Non-pigmented ciliary epithelial cell (primary cell): ENCODE measurements at places on chromosomes 12 and 14.

DNA sequence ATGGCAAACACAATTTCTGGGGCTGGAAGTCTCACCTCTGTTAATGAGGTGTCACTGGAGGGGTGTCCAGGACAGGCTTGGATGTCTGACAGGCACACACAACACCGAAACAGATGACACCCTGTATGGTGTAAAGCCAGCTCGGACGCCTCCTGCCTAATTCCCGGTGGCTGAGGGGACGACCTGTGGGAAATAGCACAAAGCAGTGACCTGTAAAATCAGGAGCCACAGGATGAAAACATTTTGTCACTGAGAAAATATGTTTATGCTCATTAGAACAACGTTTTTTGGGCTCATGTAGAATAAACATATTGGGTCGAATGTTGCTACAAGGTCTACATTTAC, 285.0 kb upstream of the RTL1 start:
- DNase-seq, result no peak

- no peak for DNase-seq
Measured at GRCh38 chr12:108567406-108568337, 5.3 kb downstream of the ISCU start.

DNA sequence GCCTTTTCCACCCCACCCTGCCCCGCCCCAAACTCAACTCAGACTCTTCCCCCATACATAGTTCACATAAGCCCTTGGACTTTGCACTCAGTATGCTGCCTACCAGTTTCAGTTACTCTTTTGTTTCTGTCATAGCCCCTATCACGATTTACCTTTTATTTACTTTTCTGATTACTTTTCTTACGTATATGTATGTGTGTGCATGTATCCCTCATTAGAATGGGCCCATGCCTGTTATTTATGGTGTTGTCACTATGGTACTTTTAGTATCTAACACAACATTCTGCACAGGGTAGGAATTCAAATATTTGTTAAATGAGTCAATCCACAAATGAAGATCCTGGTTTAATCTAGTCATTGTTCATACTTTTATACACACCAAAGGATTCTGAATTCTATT, 16.5 kb upstream of the LUM start:
- DNase-seq, result no peak

DNA sequence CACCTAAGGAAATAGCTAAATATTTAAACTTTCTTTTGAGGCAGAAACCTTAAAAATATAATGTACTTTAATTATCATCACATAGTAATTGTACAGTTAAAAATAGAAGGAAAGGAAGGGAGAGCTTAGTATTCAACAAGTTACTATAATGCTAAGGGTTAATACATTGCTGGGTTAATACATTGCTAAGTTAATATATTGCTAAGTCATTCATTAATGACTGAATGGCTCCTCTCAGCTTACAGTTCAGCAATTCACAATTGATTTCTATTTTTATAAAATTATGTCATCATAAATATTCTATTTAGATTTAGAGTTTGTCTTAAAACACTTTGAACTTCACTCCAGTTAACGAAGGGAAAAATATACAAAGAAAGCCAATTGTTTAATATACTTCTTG, 207.9 kb downstream of the BMP4 start:
- DNase-seq, result no peak

DNA sequence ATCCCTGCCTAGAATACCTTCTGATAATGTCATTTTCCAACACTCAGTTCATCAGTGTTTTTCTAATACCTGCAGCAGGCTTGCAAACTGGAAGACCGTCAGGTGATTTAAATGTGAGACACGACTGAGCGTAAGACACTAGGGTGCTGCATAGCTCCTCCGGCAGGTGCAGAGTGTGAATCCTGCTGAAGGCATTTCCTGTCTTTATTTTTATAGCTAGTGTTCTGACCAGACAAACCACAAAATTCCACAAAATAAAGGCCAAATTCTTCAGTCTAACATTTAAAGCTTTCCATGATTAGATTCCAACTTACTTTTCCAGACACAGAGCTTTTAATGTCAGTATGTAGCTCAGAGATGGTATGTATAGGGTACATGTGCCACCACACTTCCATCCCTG, 70.7 kb downstream of the BBS10 start:
- DNase-seq, result peak; percentile 75

DNA sequence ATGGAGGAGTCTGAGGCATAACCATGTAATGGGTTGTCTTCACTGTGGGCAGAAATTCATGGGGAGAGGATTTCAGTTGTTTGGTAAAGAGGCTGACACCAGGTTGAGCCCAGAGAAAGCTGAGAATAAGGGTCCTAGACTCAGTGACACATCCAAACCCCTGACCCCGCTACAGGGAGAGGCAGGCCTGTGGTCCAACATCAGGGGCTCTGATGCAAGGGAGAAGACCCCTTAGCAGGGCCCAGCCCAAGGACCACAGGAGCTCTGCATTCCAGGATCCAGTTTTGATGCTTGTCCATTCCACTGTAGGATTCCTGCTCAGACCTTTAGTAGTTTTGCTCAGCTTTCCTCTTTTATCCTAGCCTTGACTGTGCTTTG, 15.5 kb downstream of the GPR68 start:
- DNase-seq, result no peak

- no peak for DNase-seq
Measured at GRCh38 chr12:108668542-108668941, 34.8 kb upstream of the SELPLG start.

DNA sequence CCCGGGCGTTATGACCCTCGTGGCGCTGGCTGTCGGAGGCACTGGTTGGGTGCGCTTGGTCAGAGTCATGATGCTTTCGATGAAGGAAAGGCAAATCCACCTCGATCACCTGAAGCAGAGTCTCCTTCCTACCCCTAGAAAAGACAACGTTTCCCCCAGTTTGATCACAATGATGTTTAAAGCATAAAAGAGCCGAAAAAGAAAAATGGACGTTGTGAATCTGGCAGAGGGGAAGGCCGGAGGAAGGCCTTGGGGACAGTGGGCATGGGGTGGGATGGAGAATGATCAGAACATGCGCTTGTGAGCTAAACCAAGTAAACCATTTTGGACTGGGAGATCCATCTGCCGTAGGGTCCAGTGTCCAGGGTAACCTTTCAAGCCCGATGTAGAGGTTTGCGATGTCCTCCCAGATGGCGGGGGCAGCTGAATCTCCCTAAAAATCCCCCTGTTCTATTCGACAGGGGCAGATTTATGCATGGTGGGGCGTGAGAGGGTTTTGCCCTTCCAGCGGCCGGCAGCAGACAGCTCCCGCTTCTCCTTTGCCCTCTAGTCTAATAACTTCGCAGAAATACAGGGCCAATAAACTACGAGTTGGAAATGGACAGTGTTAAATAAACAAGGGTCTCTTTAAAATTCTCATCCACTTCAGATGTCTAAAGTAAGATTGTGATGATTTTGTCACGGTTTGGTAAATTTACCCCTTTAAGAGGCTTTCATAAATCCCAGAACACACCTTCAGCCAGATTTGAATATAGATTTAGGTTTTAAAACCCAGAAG, 2.3 kb upstream of the OTX2 start:
- no peak for DNase-seq

DNA sequence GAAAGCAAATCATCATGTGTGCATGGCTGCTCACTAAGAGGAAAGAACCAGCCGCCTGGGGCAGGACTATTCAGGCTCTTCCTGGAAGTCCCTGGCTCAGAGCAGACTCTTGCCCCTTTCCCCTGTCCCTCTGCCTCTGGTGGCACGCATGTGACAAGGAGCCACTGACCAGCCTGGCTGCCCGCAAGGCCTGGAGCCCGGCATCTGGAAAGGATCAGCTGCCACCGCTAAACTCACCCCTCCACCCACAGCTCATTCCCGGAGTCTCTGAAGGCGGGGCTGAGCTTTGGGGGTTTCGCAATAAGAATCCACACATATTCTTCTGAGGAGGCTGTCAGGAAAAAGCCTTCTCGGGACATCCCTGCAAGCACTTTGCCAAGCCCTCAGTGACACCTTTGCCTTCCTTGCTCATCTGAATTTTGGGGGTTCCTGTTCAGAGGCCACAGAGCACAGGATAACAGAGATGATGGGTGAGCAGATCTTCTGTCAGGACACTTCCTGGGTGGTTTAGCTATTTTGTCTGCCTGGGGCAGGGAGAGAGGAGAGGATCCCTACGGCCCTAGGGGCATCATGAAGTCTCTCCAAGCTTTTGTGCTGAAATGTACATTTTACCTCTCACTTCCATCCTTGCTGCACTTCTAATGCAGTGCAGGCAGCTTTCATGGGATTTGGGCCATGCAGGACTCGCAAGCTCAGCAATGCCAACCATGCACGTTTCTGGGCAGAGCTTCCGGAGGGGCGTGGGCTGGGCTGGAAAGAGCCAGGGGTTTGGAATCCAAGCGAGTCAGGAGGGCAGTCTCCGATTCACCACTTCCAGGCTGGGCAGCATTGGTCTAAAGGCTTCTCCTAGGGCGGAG, 124.8 kb upstream of the MAP1LC3B2 start:
- DNase-seq, result peak; percentile 60

GRCh38 chr12:3698218-3698974, 54.5 kb downstream of the CRACR2A start:
- DNase-seq, result peak; percentile 86

DNA sequence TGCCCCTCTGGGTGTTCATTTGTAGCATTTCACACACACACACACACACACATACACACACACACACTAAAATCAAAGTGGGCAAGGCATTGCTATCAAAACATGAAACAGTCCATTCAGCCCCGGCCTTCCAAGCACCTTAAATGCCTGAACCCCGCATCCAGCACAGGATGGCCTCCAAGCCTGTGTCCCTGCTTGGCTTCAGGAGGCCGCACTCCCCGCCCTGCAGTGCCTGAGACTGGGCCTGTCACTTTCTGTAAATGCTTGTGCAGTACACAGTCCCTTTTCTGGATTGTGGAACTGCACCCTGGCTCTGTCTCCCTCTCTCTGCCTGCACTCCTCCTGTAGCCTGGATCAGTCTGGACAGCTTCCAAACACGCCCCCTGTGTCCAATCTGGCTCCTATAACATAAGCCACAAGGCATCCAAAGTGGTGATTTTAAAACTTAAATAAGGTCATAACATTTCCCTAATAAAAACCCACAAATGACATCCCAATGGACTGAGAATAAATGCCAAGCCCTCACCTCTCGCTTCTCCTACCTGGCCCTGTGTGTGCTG, 972.2 kb upstream of the TMEM132C start:
- DNase-seq, result no peak

- DNase-seq, result no peak
Measured at GRCh38 chr12:15322164-15323061, at the start of gene PTPRO. PTPRO (plus strand) TSS chr12:15322508.

- DNase-seq, result no peak
Measured at GRCh38 chr14:104344818-104345620, 206.6 kb downstream of the KIF26A start.

DNA sequence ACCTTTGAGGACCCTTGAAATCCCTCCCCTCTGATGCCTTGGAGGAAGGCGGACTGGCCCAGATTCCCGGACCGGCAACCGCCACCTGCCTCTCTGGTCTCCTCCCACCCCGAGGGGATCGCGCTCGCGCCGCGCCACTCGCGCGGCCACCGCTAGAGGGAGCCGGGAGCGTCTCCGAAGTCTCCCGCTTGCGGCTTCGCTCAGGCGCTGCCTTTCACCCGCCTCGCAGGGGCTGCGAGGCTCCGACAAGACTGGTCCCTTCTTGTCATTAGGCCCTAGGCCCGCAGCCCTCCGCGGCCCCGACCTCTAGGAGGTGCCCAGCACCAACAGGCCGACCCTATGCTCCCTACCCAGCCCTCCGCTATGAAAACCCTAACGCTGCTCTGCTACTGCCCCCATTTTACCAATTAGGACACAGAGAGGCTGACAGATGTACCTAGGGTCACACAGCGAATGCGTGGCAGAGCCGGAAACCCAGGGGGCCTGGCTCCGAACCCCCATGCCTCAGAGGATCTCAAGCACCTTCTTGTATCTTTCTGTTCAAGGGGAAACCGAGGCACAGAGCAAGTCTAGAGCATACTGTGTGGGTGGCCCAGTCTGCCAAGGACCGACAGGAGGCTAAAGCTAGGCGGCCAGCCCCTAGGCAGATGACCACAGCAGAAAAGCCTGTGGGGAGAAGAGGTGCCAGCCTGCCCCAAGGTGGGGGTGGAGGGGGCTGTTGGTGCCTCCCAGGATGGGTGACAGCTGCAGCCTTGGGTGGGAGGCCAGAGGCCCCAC, 21.4 kb upstream of the VSX2 start:
- no peak for DNase-seq

DNA sequence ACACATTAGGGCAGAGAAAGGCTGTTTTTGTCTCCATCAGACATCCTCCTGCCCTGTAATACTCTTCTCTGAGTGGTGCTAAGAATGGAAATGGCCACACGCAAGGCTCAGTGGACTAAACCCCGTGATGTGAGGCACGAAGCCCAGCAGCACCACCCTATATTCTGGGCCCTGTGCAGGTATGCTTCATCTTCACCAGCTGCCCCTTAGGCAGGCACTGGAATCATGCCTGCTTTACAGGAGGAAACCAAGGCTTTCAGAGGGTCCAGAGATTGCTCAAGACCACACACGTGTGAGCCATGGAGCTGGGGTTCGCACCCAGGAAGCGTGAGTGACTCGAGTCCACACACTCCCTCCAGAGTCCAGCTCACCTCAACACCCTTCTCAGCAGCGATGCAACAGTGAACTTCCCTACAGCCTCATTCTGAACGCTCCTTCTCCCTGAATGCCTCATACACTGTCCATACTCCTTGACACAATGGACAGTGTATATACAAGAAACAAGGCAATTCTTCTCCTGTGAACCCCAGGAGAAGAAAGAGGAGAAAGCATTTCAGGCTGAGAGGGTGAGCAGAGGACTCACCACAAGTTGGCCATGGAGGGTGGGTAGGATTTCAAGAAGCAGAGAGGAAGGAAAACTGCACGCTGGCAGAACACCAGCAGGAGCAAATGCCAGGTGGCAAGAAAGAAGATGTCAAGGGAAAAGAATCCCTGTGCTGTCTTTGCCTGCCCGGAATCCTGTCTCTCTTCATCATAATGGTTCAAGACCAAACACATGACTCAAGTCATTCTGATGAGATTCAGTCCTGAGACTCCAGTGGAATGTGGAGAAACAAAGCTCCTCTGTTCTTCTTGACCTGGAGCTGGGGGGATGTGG, 39.1 kb downstream of the NT5DC3 start:
- DNase-seq, result no peak

- no peak for DNase-seq
Measured at GRCh38 chr12:82688596-82688995, 1.9 kb downstream of the TMTC2 start.

GRCh38 chr14:23351681-23352505, 794 bp downstream of the SLC22A17 start:
- no peak for DNase-seq

DNA sequence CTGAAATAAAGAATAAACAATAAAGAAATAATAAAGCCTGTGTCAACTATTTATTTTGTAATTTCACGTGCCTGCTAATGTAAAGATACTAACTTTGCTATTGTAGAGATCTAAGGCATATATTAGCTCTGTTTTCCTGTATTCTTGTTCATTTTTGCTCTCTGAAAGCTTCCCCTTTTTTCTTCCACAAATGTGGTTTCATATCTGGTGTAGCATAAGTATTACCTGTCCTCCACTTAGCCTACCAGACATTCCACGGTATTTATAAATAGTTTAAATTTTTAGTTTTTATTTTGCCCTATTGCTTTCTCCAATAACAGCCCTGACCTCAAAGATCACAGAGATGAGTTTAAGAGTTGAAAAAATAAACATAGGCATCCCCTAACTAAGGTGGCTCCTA, 92.6 kb upstream of the ATP2B1 start:
- DNase-seq, result no peak

GRCh38 chr12:107855471-107855870, 81.0 kb downstream of the ASCL4 start:
- DNase-seq, result no peak
